ENCODE measurements at places on chromosomes 3 and 15.

DNA sequence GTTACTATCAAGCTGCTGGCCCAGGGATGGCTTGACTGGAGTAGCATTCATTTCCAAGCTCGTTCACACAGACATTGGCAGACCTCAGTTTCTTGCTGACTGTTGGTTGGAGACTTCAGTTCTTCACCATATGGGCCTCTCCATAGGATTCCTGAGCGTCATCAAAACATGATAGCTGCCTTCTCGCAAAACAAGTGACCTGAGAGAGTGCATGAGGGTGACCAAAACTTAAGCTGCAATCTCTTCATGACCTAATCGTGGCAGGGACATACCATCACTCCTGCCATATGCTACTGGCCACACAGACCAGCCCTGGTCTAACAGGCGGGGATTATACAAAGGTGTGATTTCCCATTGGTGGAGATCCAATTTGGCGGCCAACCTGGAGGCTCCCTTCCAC is 46.0 kb upstream of the C3orf22 start:
- DNase-seq, result no peak

GRCh38 chr3:157393113-157393512 is 43.5 kb upstream of the PTX3 start:
- DNase-seq, result no peak

DNA sequence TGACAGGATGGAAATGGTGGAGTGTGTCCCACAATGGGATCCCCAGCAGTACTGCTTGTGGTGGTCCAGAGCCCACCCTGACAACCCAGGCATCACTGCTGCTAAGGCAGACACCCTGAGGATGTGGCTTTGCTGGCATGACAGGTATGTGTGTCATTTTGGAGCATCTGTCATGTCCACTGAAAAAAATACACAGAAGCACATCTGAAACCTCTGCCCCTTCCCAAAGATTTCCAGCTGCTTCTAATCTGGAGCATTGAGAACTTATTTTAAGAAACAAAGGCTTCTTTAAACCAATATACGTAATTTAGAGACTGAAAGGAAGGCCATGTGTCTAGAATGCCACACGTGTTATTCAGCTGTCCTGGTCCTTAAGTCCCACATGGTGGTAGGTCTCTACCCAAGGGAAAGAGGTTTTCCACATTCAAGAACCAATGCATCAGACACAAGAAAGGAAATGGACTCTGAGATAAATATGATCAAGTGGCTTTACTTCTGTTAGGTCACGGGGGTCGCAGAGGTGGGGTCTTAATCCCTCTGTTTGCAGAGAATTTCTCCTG is 88.3 kb downstream of the PDZRN3 start:
- DNase-seq, result no peak

DNA sequence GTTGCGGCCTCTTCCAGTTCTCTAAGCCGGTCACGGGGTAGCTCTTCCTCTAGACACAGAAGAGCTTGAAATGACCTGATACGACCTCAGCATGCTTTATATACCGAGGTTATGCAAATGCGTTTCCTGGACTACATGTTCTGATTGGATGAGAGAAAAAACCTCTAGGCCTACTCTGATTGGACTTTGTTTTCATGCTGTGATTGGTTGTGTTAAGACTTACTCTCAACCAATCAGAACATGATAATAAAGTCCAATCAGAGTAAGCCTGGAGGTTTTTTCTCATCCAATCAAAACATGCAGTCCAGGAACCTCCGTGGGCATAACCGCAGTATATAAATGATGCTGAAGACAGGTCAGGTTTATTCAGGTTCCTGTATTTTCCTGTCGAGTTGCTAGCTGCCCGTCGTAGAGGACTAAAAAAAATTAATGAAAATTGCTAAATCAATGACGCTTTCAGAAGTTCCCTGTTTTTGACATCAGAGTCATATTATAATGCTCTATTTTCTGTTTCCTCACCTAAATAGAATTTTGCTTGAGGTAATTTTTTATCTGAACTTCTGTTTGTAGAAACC is 177.4 kb downstream of the POTEB3 start:
- DNase-seq, result no peak

DNA sequence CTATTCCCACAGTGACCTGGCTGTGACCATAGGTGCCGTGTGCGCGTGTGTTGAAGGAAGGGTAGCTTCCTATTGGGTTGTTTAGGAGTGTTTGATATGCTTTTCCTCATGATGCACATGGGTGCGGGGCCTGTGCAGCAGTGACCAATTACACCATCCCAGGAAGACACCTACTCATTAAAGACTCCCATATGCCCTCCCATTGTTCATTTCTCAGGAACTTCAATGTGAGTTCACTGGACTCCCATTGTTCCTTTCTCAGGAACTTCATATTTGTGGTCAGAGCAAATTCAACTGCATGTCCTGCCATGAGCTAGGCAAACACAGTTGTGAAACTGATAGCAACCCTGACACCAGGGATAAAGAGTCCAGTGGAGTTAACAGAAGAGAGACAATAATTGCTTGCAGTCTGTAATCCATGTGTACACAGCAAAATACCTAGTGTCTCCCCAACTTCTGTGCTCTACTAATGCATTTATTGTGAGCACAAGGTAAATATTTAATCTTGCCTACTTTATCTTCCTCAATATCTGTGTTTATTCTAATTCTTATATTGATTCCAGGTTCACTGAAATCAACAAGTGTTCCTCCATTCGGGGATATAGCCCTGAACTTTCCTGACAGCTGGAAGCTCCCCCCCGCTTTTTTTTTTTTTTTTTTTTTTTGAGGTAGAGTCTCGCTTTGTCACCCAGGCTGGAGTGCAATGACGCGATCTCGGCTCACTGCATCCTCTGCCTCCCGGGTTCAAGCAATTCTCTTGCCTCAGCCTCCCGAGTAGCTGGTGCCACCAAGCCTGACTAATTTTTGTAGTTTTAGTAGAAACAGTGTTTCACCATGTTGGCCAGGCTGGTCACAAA is 57.5 kb upstream of the GCNT3 start:
- DNase-seq, result no peak

DNA sequence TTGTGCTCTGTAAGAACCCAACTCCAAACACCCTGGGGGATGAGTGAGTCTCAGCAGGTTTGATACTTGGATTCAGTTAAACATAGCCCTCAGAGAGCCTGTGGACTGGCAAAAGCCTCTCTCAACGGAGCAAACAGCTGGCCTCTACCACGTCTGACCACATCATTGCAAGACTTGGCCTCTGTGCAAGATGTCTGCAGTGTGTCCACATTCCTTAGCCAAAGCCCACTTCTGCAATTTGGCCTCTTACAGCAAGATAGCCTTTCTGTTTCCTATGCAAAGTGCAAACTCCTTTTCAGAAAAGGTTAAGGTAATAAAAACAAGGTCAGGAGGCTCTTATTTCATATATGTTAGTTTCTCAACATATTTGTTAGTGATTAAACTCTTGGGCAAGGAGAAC is 27.9 kb downstream of the FBN1 start:
- DNase-seq, result no peak

DNA sequence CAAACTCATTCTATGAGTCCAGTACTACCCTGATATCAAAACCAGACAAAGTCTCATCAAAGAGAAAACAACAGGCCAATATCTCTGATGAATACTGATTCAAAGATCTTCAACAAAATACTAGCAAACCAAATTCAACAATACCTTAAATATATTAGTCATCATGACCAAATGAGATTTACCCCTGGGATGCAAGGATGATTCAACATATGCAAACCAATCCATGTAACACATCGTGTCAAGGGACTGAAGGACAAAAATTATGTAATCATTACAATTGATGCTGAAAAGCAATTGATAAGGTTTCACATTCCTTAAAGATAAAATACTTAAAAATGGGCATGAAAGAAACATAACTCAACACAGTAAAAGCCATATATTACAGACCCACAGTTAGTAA is 1476.9 kb downstream of the SI start:
- no peak for DNase-seq

- no peak for DNase-seq
Observed at GRCh38 chr3:132083159-132083558, 48.3 kb upstream of the CPNE4 start.

GRCh38 chr3:173586166-173586565 is 188.6 kb downstream of the NLGN1 start:
- DNase-seq, result no peak
